ENCODE measurements at places on chromosomes 6 and 20.

DNA sequence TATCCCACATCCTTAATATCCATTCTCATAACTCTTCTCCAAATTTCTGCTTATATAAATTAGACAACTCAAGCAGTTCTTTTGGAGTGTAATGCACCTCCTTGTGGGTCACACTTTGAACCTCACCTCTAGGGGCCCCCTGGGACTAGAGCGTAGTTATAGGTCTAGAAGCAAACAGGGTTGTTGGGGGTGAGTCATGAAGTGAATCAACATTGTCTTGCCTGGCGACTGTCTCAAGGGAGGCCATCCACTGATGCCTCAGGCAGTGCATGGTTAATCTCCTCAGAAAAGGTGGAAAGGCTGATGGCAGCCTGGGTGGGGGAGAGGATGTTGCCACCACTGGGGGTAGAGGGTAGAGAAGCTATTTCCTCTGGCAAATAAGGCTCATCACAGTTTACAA is 129.1 kb downstream of the TNFRSF21 start:
- no peak for DNase-seq

DNA sequence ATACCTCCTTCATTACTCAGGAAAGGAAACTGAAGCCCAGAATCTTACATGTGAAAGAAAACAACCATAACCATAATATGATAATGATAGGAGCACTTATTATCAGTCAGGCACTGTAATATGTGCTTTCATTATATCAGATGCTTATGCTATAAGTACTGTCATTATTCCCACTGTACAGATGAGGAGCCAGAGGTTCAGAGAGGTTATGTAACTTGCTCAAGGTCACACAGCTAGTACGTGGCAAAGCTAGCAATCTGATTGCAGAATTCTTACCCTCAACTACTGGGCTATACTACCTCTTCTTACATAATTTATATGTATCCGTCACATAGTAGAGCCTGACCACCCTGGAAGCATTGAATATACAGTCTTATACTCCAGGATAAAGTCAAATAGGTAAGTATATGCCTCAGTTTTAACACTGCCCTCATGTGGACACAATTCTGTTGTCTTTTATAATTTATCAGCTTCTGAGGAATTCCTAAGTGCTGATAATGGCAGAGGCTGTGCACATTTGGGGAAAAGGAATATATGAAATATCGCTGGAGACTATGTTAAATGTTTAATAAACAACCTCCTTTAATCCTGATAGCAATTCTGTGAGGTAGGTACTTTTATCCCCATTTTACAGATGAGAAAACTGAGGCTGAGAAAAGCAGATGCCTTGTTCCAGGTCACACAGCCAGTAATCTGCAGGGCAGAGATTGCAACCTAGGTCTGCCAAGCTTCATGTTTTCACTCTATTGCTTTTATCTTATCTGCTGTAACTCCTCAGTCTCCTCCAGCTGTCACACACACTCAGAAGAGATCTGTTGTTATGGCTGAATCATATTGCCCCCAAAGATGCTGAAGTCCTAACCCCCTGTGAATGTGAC is 13.4 kb downstream of the BCAS1 start:
- DNase-seq, result no peak

- DNase-seq, result no peak
Measured at GRCh38 chr20:43161716-43162115, 28.0 kb downstream of the PTPRT start.

GRCh38 chr6:109096208-109096607 is 901 bp downstream of the CEP57L1 start:
- DNase-seq, result no peak

- no peak for DNase-seq
Measured at GRCh38 chr6:13260101-13260598, 68.2 kb downstream of the TBC1D7 start.
